ENCODE measurements at places on chromosomes 3 and 15.

DNA sequence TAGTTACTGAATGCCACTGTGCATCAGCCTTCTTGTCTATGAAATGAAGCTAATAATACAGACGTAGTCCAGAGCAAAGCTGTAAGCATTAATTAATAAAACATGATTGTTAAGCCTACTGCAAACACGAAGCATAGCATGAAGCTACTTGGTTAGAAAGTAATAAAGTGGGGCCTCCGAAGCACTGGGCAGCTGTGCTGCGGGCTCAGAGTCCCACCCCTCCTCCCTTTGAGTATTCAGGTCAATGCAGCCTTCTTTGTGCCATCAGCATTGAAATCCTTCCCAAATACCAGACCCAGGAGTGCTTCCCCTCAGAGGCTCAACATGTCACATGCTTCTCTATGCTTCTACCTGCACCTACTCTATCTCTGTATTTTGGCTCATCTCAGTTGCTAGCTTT, 1112.6 kb downstream of the IGSF11 start:
- no peak for DNase-seq

GRCh38 chr3:50161320-50161719, 6.2 kb downstream of the SEMA3F start:
- no peak for DNase-seq

DNA sequence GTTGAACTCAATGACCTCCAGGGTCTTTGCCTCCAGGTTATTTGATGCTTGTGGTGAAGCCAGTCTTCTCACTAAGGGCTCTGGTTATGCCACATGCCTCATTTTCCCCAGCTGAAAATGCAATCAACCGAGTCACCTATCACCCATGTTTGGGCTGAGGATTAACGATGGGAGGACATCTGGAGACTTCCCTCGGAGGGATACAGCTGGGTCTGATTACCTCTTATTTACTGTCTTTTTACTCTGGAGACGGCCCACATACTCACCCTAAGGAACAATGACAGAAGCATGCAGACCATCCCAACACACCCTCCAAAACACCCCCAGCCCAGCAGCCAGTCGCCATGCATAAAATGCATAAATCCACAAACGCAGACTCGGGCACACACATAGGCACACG, 187.4 kb downstream of the OPA1 start:
- no peak for DNase-seq

GRCh38 chr3:138241061-138241460, 54.0 kb downstream of the ARMC8 start:
- DNase-seq: no peak

- no peak for DNase-seq
Observed at GRCh38 chr15:43648649-43649429, at the start of gene CATSPER2. CATSPER2 (minus strand) TSS chr15:43648844; CDS start chr15:43648061, 783 bp downstream.

DNA sequence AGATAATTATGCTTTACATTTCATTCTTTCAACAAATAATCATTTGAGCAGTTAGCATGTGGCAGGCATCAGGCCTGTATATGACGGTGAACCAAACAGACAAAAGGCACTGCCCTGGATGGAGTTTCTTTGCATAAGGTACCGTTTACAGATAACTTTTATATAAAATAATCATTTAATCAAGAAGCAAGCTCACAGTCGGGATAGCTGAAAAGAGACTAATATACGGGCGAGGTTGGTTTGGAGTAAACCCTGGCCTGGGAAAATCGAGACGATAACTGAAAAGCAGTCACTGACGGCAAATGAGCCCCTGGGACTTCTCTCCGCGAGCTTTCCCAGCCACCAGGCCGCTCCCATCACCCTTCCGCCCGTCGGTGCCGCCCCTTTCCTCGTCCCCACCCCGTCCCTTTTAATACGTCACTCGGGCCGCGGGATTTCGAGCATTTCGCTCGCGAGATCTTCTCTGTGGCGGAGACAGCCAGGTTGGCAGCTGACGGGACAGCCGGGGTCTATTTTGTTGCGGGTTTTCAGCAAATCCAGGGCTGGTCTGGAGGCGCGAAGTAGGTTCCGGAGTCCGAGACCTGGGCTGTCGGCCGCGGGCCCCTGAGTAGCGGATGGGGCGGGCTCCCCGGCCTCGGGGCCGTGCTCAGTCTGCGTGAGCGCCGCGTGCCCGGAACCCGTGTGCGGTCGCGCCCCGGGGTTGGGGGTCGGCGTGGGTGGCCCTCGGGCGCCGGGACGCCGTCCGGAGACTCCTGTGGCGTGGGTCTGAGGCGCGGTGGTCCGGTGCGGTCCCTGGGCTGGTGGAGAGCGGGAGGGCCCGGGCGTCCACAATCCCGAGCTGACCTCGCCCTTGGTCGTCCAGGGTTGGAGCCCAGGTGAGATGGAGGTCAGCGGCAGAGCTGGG, at the start of gene NMD3:
TSS of gene NMD3 (plus strand) at position 462 of the 904 bp plus-strand sequence. CDS start 703 bp downstream, outside the sequence.
- peak; percentile 93 for DNase-seq

GRCh38 chr15:42405863-42406482, 46.7 kb downstream of the CAPN3 start:
- no peak for DNase-seq

- no peak for DNase-seq
Observed at GRCh38 chr3:106797461-106797860, 579.8 kb upstream of the CCDC54 start.

DNA sequence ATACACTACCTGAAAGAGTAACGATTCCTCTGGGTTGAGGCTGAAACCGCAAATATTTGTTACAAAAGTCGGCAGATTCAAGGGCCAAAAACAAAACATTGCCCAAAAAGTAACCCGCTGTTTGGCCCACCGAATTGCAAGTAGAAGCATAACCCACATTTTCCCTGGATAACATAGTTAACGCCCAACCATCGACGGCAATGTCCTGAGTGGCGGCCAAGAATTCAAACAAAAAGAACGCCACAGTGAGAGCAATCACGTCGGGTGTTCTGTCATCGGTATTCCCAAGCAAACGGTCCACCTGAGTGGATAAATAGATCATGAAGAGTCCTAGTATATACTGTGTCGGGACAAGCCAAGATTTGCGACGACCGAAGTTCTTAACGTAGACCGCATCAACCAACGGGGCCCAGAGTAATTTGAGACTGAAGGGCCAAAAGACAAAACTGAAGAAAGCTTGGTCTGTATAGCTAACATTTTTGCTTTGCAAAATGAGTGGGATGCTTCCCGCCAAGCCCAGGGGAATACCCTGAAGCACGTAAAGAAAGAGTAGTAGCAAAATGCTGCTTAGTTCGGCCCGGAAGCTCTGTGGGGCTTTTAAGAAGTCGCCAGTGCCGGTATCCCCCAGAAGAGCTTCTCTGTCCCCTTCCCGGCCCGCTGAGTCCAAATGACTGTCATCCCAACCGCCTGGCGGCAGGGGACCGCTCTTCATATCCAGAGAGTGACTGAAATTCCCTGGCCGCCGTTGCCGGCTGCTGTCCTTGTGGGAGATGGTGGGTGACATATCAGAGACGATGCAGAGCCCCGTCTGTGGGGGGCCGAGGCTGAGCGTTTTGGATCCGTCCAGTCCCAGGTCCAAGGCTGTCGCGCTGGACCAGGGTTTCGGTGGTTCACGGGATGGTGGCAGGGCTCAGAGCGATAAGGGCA, 750 bp downstream of the SLC33A1 start:
- DNase-seq: peak; percentile 29

- no peak for DNase-seq
Observed at GRCh38 chr3:46737329-46737731, 19.7 kb upstream of the PRSS50 start.

GRCh38 chr3:160801386-160802118, 45.5 kb downstream of the PPM1L start:
- DNase-seq: peak; percentile 78

GRCh38 chr3:119236756-119237155, 3.9 kb downstream of the B4GALT4 start:
- DNase-seq: peak; percentile 69

DNA sequence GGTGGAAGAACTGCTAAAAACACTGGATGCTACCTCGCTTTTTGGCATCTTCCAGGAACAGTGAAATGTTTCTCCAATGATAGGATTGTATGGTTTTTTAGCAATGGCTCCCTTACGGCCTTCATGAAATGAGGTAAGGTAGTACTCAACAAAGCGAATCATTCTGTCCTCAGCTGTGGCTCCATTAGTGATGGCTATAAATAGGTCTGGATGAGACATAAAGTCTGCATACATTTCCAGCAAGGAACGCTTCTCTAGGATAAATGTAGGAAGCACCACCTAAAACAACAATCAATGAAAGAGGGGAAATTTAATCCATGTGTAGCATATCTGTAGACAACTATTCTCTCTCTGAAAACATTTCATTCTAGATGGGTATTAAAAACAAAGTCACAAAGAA, 32.4 kb upstream of the SNX4 start:
- no peak for DNase-seq

- no peak for DNase-seq
Observed at GRCh38 chr3:43723121-43723734, 32.5 kb downstream of the ABHD5 start.

DNA sequence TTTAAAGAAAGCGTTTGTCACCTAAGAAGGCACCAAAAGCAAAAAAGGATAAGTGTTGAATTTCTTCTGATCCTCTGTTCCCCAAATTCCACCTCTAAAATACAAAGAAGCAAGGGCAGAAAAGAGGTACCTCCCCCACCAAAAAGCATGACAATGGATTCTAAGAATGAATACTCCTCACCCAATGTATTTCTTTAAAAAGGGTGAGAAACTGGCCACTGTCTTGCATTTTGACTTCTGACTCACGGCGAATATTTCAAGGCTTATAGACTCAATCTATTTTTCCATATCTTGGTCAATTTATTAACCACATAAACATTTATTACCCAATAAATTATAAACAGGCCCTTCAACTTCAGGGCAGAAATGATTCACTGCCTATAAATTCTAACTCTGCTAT, 131.1 kb downstream of the NR1I2 start:
- DNase-seq: no peak

DNA sequence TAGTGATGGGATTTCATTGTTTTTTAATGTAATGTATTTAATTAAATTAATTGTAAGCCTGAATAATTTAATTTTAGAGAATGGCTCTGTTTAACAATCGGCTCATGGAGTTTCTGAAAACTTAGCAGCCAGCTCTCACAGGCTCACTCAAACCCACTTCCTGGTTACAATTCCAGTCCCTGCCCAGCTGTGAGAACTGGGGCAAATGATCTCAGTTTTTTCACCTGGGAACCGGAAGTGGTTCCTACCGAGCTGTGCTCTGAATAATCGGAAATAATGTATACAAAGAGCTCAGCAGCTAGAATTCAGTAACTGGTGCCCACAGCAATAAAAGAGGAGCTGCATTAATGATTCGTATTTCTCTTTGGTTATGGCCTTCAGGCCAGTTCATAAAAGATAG, 244.3 kb upstream of the MCTP2 start:
- no peak for DNase-seq

- no peak for DNase-seq
Observed at GRCh38 chr3:85193565-85193964, 234.8 kb downstream of the CADM2 start.

GRCh38 chr3:140093742-140094141, 158.8 kb downstream of the CLSTN2 start:
- no peak for DNase-seq
